Smooth muscle cell of the brain vasculature (primary cell): ENCODE measurements at places on chromosomes 6 and 20.

DNA sequence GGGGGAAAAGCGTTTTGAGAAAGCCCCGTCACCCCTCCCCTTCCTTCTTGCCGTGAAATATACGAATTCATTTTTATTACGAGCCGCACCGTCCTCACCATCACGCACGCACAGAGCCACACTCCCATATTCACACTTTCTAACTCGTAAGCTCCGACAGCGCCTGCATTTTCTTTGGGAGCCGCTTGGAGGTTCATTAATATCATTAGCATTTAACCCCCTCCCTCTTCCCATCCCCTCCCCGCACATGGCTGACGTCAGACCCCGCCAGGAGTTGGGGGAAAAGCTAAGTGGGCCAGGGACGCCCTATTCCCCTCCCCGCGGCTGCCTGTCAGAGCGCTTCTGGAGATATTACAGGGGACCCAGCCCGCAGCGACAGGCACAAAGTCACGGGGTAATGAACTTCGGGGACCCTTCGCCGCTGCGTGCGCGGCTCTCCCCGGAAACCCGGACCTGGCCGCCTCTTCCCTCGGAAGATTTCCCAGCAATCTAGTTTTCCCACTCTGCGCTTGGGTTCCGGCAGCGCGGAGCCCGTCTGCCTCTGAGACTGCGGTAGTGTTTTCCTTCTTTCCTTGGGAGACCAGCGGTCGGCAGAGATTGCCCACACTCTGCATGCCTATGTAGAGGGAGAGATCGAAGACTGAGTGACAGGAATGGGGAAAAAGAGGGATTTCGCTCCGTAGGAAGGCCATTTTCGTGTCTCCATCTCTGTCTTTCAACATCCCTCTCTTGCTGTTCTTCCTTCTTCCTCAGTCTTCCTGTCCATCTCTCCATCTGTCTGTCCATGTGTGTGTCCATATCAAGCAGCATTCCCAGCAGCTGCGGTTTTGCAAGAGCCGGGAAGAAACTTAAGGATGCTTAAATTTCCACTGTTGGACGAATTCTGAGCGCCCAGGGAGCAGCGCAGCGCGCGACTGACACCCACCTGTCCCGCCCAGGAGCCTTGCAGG, at the start of gene NR2E1:
NR2E1 (plus strand) TSS at position 309 of the 950 bp plus-strand sequence. CDS start 744 bp downstream, outside the sequence.
- no peak for DNase-seq

- peak; percentile 75 for DNase-seq
Measured at GRCh38 chr6:148999929-149000468, 253.2 kb downstream of the UST start.

GRCh38 chr20:57211908-57212533, 54.4 kb downstream of the BMP7 start:
- no peak for DNase-seq

- DNase-seq: peak; percentile 57
Measured at GRCh38 chr6:166515072-166515810, 71.2 kb downstream of the RAMACL start.

GRCh38 chr20:25100914-25101313, 19.0 kb upstream of the VSX1 start:
- DNase-seq: no peak

GRCh38 chr6:28211840-28212509, 13.1 kb upstream of the ZSCAN9 start:
- no peak for DNase-seq

DNA sequence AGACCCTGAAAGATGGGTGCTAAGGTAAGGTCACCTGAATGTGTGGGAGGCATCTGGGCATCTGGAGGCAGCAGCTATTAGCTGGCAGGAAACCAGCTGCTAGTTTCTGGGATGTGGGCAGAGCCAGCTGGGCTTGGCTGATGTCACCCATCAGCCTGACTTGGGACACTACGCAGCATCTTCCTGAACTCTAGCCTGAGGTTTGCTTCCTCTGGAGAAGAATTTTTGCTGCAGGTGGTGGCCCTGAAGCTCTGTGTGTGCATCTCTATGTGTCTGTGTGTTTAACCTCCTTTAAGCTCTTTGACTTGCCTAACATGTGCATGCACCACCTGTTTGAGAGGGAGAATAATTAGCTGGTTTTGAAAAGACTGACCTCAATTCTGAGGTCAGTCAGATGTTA, 465.1 kb upstream of the CHD6 start:
- no peak for DNase-seq

DNA sequence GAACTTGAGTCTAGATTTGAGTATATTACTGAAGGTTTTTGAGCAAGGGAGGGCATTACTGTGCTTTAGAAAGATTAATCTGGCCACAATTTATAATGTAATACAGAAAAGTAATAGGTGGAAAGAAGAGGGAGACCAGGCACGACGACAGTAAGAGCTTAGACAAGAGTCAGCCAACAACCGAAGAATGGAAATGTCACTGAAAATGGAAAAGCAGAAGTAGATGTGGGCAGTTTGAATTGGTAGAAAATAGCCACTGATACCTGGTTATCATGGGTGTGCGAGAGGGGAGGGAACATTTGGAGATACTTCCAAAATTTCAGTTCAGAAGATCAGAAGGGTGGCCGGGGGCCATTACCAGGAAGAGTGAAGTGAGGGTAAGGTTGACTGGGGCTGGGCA, 339.1 kb downstream of the UTRN start:
- no peak for DNase-seq

DNA sequence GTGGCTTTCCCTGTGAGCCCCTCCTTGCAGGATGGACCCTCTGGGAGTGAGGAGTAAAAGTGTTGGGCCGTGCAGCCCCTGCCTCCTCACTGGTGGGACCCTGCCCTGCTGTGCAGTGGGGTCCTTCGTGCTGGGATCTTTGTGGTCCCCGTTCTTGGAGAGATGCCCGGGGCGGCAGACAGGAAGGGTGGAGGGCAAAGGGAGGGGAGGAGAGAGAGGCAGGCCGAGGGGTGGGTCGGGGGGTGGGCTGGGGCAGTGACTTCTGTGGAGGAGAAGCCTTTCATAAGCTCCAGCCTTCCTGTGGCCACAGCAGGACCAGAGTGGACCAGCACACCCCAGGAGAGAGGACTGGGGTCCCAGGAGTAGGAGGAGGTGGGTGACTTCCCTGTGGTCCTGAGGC, at the start of gene COL20A1:
COL20A1 (plus strand) TSS at position 283 of the 400 bp plus-strand sequence. CDS start 1,922 bp downstream, outside the sequence.
- no peak for DNase-seq

GRCh38 chr6:104969108-104969507, 12.2 kb downstream of the LIN28B start:
- DNase-seq: no peak

DNA sequence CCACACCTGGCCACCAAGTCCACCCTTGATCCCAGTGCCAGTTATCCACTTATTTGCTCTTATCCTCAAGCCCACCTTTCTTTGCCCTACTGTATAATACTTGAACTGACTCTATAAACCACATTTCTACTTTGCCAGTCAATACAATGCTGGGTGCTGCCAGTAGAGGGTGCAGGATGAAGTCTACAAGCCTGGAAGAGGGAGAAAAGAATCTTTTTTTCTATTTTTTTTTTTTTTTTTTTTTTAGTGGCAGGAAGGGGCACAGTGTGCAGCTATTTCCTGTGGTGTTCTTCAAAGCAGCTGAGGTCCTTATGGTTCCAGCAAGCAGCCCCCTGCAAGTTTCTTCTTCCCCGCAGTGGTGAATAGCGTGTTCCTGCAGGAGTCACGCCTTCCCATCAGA, 22.2 kb upstream of the GABRR1 start:
- DNase-seq: no peak

- no peak for DNase-seq
Measured at GRCh38 chr6:70707893-70708292, 40.2 kb downstream of the SMAP1 start.

DNA sequence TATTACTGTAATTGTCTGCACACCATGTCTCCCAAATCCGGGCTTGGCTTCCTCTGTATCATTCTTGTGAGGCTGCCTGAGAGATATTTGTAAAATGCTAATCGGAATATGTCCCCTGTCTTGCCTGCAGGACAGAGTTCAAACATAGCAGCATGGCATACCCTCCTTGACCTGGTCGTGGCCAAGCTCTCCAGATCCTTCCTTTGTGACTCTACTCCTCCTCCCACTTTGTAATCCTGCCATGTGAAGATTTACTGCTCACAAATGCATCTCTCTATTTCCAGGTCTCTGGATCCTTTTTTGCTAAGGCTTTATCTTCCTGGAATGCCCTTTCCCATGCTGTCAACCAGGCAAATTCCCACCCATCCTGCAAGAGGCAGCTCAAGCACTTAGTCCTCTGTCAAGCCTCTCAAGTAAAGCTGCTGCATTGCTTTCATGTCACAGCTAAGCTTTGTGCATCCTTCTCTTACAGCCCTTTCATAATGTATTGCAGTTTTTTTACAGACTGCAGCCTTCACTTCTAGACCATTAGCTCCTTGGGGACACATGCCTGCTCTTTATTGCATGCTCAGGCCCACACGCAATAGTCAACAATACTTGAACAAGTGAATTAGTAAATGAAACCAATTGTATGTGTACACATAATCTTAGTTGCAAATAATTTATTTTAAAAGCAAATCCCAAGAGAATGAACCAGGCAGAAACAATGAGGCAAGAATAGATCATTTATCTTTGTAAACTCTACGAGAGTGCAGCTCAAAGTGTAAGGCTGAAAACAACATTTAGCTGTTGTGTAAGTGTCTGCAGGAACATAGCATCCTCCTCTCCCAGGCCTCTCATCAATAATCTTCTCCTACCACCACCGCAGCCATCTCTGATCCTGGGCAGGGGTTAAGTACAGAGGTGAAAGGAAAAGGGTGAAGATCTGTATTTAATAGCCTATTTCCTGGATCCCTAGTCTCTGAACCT, 45.8 kb downstream of the HIVEP2 start:
- no peak for DNase-seq

- no peak for DNase-seq
Measured at GRCh38 chr6:32666420-32667300, at the start of gene HLA-DQB1. Gene HLA-DQB1 (minus strand): TSS chr6:32666657. CDS start chr6:32666607, 50 bp downstream.

- no peak for DNase-seq
Measured at GRCh38 chr20:4709261-4710105, 12.2 kb upstream of the PRND start.

- no peak for DNase-seq
Measured at GRCh38 chr20:11178946-11179654, 505.3 kb upstream of the JAG1 start.

GRCh38 chr20:17808357-17808756, 108.6 kb downstream of the BANF2 start:
- DNase-seq: peak; percentile 57

GRCh38 chr6:169824021-169824420, 72.6 kb downstream of the ERMARD start:
- no peak for DNase-seq

GRCh38 chr6:106502559-106502958, 126.7 kb downstream of the RTN4IP1 start:
- DNase-seq: no peak

DNA sequence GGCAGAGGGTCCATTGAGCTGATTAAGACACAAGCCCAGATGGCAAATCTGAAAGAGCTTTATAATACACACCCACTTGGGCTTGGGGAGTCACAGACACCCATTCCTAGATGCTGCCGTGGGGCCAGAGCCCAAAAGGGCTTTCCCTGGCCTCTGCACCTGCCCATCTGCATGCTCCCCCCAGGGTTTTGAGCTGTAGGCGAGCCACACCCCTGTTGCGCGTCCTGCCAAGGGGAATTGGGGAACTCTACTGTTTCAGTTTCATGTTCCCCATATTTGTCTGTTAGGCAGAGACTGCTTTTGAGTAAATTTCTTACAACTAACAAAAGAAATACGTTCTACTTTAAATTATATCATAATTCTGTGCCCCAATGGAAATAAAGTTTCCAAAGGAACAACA, 52.9 kb upstream of the FNDC1 start:
- DNase-seq: no peak

- no peak for DNase-seq
Measured at GRCh38 chr6:112221981-112222852, 32.1 kb downstream of the LAMA4 start.

GRCh38 chr6:16836144-16836981, 75.1 kb upstream of the ATXN1 start:
- no peak for DNase-seq

GRCh38 chr6:43716099-43716498, 28.5 kb upstream of the MRPS18A start:
- DNase-seq: no peak
